Esophagus muscularis mucosa (tissue), 4 donors: ENCODE measurements at places on chromosomes 5 and 9. TPM values are rescaled to one million over a fixed set of nuclear protein-coding genes. Genes with fewer than 3 reads are reported as not detected.

- H3K27ac ChIP-seq, result no peak overlapping the region
- no peaks in the 10 kb centered on the region for H3K27me3 ChIP-seq
- no peak overlapping the region for H3K4me3 ChIP-seq
- H3K4me1 ChIP-seq, result peaks cover 16% of the 10 kb centered on the region
Observed at GRCh38 chr5:138508958-138509357, 34.1 kb downstream of the ETF1 start.

GRCh38 chr5:10556289-10556807, 7.5 kb upstream of the ANKRD33B start:
- peaks cover 39% of the 10 kb centered on the region for H3K27me3 ChIP-seq
- H3K36me3 ChIP-seq, result no peaks in the 10 kb centered on the region
- H3K4me1 ChIP-seq, result peaks cover under 1% of the 10 kb centered on the region
- no peak for DNase-seq
- no peak overlapping the region for H3K27ac ChIP-seq
- no peak overlapping the region for H3K4me3 ChIP-seq

NR4A3 gene
- total RNA-seq, result 1.7 TPM

DNA sequence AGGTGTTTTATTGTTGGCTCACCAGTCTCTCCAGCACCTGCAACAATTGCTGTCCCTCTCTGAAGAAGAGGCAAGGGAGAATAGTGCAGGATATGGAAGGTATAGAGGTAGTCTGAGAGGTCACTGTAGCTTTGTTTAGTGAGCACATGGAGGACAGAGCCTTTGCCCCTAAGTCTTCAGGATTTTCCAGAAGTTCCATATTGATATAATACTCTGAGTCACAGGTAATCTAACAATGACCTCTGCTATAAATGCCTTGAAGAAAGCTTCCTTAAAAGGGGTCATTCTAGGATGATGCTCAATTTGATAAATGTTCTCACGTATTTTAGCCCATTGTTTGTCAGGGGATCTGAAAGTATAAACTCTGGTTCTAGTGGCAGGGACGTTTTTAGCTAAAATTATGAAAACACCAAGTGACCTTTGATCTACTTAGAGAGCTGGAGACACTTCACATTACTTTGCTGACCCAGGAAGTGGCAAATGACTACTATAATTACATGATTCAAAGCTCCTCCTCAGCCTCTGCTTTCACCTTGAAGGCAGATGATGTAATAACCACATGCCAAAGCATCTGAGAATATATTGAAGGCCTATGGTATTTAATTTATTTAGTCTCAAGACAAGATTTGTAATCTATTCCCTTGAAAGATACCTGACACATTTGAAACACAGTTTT, 366.9 kb upstream of the NUDT12 start:
- no peak for DNase-seq
- no peaks in the 10 kb centered on the region for H3K27me3 ChIP-seq
- H3K36me3 ChIP-seq, result no peaks in the 10 kb centered on the region
- H3K4me3 ChIP-seq, result no peak overlapping the region
- H3K27ac ChIP-seq, result no peak overlapping the region

ITK gene
- 2.1 TPM for total RNA-seq

CFAP77 gene
- not detected for total RNA-seq

SPOCK1 gene
- 39.0 TPM for total RNA-seq
